CD4-positive, alpha-beta T cell treated with Interleukin-6 for 4 hours (primary cell): ENCODE measurements at places on chromosomes 11 and 22.
A peak's percentile ranks its signal among the peaks of the same experiment; 100 is the strongest.

DNA sequence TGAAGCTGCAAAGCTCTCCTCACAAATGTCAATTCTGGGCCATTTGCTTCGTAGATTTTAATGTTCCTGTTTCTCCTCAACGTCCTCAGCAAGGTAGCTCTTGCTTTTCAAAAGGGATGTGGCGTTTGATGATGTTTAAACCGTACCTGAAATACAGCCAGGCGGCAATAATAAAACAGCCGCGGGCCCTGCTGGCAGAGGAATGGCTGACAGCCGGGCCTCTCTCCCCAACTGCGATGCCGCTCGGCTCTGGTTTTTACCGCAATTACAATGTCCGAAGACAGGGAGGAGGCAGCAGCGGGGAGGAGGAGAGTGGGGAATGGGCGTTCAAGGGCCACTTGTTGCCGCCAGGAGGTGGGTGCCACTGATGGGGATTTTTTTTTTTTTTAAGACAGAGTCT is 27.5 kb downstream of the MACROD1 start:
- no peak for DNase-seq

- DNase-seq = peak; percentile 12
These were observed 69.1 kb downstream of the CTTN start for GRCh38 chr11:70467201-70468085.

- DNase-seq = peak; percentile 36
These were observed 4.0 kb downstream of the DEAF1 start for GRCh38 chr11:690738-691633.

DNA sequence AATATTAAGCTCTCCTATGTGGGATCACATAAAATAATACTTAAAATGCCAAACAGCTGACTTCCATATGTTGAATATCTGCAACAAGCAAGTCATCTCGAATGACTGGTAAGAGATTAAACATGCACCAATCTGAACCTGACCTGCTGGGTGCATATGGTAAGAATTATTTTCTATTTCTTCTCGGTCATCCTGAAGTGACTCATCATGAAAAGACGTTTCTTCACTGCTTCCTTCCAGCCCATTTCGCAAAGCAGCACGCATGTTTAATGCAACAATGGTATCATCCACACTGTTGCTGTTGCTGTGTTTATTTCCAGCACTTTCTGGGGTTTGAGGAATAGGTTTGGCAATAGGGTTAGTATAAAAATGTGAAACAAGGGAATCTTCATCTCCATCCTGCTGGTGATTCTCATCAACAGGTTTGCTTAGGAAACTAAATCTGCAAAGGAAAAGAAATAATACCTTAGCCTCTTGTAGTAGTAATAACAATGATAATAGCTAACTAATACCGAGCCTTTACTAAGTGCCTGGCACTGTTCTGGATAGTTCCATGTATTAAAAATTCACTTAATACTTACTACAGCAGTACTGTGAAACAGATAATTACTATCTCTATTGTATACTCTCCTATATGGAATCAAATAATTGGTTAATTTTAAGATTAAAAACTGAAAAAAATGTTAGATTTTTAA is 52.0 kb upstream of the CHRNA10 start:
- DNase-seq = no peak

DNA sequence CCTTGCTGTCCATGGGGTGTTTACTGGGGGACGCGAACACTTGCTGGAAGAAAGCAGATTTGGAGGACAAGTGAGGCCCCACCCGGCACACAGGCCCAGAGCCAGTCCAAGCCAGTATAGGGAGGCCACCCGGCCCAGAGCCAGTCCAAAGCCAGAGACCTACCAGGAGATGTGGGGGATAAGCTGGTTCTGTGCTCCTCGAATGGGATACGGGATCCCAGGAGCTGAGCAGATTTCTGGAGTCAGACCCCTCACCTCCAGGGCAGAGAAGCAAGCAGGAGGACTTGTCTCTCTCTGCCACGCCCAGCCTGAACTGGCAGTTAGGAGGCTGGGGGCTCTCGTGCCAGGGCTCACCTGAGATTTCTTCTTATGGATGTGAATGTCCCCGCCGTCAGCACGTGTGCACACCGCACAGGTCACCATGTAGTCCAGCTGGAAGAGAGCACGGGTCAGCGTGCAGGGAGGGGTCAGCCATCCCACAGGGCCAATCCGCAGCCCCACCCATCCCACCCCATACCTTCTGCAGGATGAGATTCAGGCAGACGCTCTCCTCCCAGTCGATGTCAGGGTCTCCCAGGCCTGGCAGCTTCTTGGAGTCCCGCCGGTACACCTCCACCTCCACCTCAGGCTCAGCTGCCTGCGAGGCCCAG is 35.3 kb downstream of the KIAA0930 start:
- no peak for DNase-seq

GRCh38 chr11:128809128-128809527 is 58.0 kb downstream of the KCNJ1 start:
- DNase-seq = no peak

DNA sequence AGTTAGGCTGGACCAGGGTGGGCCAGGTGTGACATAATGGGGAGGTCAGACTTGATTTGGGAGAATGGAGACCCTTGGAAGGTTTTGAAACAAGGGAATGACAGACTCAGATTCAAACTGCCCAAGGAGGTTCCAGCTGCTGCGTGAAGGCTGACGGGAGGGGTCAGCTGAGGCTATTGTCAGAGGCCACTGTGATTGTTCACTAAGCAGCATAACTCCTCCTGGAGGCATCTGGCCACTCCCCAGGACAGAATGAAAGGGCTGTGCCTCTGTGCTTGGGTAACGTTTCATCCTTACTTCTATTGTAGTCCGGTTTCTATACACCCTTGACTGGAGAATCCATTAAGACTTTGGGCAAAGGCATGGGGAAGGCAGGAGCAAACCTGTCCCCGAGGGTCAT is 126.6 kb downstream of the DSCAML1 start:
- no peak for DNase-seq

GRCh38 chr11:80167766-80168165 is 726.9 kb upstream of the TENM4 start:
- no peak for DNase-seq
